Stimulated activated CD8-positive, alpha-beta memory T cell treated with anti-CD3 and anti-CD28 coated beads, Interleukin-7, amount 100 ng/mL, for 1 hour (primary cell): ENCODE measurements at places on chromosomes 3 and 15.

DNA sequence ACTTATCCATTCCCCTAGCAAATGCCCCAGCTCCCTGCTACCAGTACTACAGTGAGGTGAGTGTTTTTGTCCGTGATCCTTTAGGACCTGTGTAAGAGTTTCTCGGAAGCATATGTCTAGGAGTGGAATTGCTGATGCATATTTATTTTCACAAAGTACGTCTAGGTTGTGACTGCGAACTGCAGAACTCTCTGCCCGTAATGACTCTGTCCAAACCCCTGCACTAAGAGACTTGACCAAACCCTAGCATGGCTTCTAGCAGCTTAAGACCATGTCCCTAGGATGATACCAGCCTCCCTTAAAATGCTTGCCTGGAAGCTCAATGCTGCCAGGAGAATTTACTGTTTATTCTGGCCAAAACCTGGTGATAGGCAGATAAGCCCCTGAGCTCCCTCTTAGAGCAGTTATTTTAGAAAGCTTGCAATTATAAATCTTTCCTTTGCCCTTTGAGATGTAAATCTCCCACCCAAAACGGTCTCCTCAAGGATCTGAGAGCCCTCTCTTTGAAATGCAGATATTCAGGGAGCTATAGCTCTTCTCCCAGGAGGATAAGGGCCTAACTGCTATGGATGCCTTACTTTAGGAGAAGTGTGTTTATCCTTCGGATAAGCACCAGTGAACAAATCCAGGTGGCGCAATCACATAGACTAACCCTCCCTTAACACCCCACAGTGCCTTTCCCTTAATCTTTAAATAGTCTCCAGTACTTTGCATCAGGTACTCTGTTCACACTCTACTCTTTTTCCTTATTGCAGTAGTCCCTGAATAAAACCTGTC, 14.7 kb upstream of the CA12 start:
- DNase-seq, result no peak

- DNase-seq, result no peak
Observed at GRCh38 chr15:77580996-77581682, 51.6 kb downstream of the LINGO1 start.

DNA sequence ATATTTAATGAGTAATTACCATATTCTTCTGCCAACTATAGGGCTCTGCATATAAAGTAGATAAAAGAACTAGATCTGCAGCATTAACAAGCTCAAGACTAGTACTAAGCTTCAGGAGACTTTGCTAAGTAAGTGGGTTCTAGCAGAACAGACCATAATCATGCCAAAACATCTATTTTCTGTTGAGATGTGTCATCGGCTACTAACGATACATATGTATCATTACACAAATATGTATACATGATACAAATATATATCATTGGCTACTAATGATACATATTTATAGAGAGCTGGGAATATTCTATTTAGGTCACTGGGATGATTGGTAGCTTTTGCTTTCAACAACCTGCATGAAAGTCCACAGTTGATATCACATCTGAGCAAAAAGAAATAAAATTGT, 185.8 kb upstream of the DCBLD2 start:
- no peak for DNase-seq

GRCh38 chr3:59788133-59788532, 738.3 kb upstream of the CFAP20DC start:
- no peak for DNase-seq

- no peak for DNase-seq
Observed at GRCh38 chr3:195774917-195775316, 36.8 kb downstream of the MUC4 start.
